ENCODE measurements at places on chromosomes 1 and 21. TPM values are rescaled to one million over a fixed set of nuclear protein-coding genes. Genes with fewer than 3 reads are reported as not detected.

The GNG4 gene
- total RNA-seq = 53.5 TPM

DNA sequence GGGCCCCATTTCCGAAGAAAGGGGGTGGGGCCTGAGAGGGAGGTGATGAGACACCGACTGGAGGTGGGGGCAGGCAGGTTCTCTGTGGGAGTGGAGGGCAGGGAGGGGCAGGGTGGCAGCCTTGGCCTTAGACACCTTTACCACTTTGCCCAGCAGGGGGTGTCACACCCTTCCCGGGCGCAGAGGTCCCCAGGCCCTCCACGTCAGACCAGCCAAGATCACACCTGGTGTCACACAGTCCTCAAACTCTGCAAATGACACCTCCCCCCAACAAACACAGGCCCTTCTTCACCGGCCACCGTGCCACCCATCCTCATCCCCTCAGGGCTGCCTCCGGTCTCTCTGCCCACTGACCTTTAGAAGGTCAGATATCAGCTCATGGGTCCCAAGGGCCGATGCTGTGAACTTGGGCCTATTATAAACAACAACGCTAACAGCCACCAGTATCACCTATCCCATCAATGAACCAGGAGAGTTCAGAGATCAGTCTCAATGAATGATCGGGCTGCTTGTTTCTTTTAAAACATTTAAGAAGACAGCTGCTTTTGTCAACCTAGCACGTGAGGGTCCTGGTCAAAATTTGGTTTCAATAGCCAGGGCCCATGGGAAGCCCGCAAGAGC, 103.9 kb downstream of the CASZ1 start:
- DNase-seq = no peak
- no peaks in the 10 kb centered on the region for H3K36me3 ChIP-seq
- no peak overlapping the region for H3K4me3 ChIP-seq

DNA sequence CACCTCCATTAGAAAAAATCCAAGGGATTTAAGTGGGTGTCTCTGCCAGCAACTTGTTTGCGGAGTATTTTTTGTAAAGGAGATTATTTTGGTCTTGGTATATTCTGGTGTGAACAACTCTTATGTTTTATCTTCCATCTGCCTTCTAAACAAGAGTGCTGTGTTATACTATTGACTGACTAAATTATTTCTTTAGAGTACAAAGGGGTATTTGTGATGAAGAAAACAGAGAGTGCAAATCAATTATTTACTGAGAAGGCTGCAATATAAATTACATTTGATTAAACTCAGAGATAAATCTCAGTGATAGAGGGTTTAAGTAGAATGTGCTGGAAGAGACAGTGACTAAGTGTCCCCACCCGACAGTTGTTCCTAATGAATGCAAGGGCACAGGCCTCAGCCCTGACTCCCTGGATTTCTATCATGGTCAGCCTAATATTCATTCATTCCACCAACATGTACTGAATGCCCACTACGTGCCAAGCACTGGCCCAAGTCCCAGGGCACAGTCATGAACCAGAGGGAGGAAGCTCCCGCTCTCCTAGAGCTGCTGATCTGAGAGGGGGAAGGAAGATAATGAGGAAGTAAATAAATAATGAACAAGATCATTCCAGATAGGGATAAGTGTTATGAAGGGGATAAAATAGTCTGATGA, 196.9 kb upstream of the C8B start:
- no peak for DNase-seq
- H3K27me3 ChIP-seq = no peaks in the 10 kb centered on the region
- no peaks in the 10 kb centered on the region for H3K36me3 ChIP-seq
- H3K4me1 ChIP-seq = peaks cover 64% of the 10 kb centered on the region
- no peak overlapping the region for H3K4me3 ChIP-seq

The RNU1-4 gene
- total RNA-seq = not detected

Data from GM23338 (cell line).